ENCODE measurements at places on chromosomes 5 and 9.

DNA sequence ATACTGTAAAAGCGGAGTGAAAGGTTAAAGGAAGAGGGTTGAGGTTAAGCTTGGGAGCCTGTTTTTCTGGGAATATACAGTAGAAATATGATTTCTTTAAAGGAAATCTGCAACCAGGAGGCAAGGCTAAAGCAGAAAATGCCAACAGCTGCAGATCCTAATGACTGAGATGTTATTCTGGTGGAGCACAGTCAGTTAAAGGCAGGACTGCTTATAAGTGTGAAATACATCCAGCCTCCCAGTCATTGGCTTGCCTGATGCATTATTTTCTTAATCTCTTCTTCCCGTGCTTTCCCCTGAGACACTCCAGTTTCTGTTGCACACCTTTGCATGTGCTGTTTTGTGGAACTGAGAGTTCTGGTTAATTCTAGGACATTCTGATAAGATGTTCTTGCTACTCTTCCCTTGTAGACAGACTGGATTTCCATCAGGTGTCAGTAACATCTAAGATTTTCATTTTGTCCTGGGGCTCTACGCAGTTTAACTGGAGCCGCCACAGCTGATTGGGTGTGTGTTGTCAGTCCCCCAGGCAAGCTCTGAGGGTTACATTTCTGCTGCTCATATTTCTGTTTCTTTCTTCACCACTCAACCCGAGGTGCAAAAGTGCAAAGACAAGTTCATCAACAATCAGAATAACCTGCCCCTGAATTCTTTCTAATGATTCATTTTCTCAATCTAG lies 44.4 kb downstream of the CAST start:
- no peak for DNase-seq

DNA sequence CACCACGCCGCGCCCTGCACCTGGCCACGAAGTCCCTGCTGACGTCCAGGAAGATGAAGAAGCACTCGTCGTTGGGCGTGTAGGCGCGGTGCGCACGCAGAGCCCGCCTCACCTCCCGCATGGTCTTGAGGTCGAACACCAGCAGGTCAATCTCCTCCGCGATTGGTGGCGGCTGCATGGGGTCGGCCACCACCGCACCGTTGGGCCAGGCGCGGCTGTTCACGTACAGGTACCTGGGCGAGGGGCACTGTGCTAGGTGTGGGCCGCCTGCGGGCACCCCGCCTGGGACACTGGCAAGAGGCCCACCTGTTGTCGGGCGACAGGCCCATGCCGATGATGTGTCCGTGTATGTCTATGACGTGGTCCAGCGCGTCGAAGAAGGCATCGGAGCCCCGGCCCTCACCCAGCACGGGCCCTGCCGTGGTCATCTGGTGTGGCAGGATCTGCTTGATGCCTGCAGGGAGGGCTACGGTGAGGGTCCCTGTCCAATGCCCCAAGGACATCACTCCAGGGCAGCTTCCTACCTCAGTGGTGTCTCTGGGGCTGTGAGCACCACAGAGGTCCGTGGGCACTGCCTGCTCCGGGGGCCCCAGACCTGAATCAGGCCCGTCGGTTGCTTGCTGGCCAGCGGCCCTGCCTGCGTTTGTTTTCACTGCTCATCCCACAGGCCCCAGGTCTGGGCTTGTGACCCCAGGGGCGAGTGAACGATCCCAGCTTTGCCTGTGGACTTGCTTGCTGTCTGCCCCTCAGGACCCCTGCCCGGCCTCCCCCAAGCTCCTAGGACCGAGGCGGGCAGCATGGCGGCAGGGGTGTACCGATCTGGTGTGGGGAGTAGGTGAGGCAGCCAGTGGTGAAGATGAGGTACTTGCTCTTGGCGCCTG lies 3.1 kb downstream of the FBXW5 start:
- no peak for DNase-seq

DNA sequence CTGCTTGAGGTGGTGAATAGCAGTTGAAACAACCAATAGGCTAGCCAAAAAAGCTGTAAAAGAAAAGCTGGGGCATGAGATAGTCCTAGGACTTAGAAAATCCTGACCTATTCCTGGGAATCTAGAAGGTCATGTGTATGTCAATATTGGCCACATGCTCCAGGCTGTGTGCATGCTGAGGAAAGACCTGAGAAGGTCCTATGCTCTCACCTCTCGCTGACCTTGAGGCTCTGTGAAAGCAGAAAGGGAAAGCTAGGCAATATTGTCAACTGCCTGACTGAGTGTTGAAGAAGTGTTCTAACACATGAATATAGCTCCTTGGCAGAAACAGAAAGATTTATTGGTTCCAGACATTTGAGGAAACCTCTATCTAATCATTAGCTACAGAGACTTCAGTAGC lies 19.8 kb downstream of the TAS2R1 start:
- no peak for DNase-seq

- no peak for DNase-seq
These were observed 9.9 kb upstream of the MEGF10 start for GRCh38 chr5:127280491-127281220.

GRCh38 chr5:69230181-69230580 lies 4.5 kb upstream of the CDK7 start:
- no peak for DNase-seq

GRCh38 chr5:179436321-179437122 lies 91.3 kb upstream of the ADAMTS2 start:
- no peak for DNase-seq

- no peak for DNase-seq
These were observed 158.1 kb downstream of the ATP10B start for GRCh38 chr5:160693831-160694465.

- DNase-seq = no peak
These were observed 377.0 kb downstream of the TLE1 start for GRCh38 chr9:81312346-81312745.

Measured in hindlimb muscle (tissue), 1 donor.